Brain pericyte (primary cell): ENCODE measurements at places on chromosomes 5 and 9.

GRCh38 chr5:1442222-1443145 is 2.8 kb downstream of the SLC6A3 start:
- no peak for DNase-seq

DNA sequence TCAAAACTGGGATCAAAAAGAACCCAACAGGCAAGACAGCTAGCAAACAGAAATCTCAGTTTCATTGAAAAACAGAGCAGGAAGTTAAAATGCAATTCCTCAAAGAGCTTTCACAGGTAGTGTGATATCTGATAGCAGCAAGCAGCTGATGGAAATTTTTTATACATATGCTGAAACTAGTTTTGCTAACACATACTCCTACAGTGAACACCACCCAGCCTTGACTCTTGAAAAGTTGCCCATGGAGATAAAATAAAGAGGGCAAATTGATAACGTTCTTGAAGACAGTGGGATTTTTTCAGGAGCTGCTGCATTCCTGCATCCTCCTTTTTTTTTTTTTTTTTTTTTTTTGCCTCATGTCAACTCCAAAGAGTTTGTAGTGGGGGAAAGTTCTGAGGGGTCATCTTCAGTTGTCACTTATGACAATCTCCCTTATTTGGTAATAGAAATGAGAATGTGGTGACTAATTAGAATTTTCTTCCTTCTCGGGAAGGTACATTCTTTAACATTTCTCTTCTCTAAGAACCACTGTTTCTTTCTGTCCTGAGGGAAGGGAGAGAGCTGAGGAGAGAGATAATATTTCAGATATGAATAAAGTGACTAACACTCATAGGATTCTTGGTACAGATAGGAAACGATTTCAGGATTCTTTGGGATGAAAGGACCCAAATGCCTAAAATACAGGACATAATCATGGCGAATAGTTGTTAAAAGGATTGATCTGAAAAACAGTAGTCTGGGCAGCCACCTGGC is 24.6 kb downstream of the SH3RF2 start:
- no peak for DNase-seq

DNA sequence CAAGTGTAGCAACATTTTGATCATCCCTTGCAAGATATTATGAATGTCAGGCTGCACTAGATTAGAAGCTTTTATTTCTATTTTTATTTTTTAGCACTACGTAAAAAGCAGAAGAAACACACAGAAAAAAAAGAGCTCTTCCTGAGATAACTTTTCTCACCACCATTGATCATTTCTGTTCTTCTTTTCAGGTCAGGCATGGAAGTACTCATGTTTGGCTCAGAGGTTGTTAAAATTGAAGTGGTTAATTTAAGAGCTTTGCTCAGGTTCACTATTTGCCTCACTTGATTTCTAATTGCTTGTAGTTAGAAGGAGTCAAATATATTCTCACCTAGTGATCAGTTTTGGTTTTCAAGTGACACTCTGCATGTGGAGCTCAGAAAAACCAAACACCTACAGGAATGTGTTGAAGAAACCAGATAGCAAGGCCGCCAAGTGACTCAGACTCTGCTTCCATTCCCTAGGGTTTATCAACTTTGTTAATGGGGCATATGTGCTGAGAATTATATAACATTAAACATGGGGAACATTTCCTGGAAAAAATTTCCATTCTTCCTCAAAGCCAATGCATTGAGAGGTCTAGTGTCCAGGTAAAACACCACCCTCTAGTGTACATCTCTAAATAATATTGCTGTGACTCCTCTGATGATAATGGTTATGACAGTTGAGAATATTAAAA is 679.8 kb downstream of the CETN3 start:
- no peak for DNase-seq

GRCh38 chr9:111720174-111720573 is 58.8 kb downstream of the GNG10 start:
- DNase-seq, result no peak

GRCh38 chr5:43332401-43332800 is 19.2 kb upstream of the HMGCS1 start:
- DNase-seq, result no peak
